ENCODE measurements at places on chromosomes 3 and 15.

DNA sequence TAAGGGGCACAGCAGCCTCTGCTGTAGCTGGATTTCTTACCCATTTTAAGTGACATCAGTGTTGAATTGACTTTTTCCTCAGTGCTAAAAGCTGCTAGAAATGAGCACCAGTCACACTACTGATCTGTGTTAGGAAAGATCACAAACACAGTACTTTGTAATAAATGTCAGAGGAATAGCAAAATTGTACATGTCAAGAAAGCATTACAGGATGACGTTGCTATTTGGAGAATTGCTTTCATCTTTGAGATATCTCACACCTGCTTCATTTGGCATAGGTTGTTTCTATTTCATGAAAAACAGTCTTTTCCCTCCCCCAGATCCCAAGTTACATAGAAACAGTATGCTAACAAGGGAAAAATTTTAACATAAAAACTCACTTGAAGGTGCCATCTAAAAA, 77.8 kb downstream of the SLC25A26 start:
- no peak for DNase-seq

DNA sequence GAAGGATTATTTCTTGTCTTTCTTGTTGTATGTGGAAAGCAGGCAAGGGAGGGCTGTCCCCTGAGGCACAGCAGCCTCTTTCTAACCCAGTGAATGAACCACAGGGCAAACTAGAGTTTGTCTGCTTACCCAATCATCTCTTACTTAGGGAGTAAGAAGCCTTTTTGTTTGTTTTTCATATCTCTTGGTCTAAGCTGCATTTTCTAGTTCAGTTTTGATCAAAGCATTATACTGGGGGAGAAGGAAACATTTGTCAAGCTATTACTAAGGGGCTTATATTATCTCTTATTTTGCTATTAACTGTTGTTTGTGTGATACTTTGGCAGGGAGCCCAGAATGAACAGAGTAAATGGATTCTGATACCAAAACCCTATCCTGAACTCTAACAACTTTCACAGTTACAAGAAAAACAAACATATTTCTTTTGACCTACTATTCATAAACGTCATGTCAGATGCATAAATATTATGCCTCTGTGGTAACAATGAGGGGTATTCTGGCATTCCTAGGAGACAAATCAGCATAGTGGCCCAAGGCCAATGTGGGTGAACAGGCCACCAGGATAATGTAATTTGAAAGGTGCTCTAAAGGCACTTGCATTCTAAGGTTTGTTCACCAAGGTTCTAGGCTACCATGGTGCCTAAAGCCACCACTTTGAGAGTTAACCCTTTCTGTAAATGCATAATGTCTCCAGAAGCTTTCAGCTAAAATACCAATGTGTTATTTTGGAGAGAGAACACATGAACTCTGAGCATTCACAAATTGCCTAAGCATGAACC, 271.6 kb upstream of the ZPLD1 start:
- DNase-seq: no peak

DNA sequence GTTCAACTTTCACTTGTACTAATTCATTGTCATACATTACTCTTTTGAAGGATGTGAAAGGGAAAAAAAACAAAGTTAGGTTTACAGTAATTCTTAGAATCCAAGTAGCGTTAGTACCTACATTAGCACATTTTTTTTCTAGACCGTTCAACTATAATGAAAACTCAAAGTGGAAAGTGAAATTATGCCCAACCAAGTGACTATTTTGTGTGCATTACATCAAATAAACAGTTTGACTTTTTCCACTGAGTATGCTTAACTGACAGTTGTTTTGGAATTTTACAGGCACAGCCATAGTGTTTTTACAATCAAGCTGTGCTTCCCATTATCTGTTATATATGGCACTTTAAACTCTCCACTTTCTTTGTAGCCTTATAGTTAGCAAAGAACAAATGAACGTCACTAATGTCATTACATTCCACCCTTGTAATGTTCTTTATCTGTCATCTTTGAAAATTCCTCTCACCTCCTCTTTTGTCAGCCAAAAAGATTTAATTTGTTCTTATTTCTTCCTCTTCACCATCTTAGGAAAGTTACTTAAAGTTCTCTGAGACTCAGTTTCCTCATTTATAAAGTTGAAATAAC, 142.3 kb upstream of the SOX2 start:
- no peak for DNase-seq

- no peak for DNase-seq
Measured at GRCh38 chr3:105653166-105653565, 215.6 kb downstream of the CBLB start.

- DNase-seq: no peak
Measured at GRCh38 chr3:186492385-186492984, 51.7 kb downstream of the CRYGS start.

GRCh38 chr15:59424616-59425015, 13.4 kb upstream of the FAM81A start:
- no peak for DNase-seq

- DNase-seq: no peak
Measured at GRCh38 chr15:45417303-45417950, 39.1 kb upstream of the GATM start.

GRCh38 chr15:57031605-57032004, 113.2 kb downstream of the TCF12 start:
- DNase-seq: no peak

GRCh38 chr3:114691871-114692270, 398.0 kb downstream of the TIGIT start:
- DNase-seq: no peak

DNA sequence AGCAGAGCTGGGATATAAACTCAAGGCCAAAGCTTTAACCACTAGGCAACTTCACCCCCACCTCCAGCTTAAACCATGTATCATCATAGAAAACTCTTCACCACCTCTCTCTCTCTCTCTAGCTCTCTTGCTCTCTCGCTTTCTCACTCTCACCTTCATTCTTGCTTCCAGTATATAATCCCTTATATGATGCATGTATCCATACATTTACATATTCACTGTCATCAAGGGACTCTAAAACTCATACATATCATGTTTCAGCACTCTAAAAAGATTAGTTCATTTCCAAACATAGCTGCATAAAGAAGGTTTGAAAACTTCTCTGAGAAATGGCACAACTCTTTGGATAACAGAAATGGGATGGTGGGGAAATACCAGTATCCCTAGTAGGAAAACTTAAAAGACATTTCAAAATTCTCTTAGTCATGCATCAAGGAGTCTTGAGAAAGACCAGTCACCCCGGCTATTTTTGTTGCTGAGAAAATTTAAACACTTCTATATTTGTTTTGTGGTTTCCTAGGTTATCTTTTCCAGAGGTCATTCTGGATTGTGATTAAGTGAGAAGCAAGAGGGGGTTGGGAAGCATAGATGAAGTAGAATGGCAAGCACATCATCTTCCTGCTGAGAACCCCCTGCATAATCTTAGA, 447.8 kb upstream of the THBS1 start:
- DNase-seq: peak; percentile 47

DNA sequence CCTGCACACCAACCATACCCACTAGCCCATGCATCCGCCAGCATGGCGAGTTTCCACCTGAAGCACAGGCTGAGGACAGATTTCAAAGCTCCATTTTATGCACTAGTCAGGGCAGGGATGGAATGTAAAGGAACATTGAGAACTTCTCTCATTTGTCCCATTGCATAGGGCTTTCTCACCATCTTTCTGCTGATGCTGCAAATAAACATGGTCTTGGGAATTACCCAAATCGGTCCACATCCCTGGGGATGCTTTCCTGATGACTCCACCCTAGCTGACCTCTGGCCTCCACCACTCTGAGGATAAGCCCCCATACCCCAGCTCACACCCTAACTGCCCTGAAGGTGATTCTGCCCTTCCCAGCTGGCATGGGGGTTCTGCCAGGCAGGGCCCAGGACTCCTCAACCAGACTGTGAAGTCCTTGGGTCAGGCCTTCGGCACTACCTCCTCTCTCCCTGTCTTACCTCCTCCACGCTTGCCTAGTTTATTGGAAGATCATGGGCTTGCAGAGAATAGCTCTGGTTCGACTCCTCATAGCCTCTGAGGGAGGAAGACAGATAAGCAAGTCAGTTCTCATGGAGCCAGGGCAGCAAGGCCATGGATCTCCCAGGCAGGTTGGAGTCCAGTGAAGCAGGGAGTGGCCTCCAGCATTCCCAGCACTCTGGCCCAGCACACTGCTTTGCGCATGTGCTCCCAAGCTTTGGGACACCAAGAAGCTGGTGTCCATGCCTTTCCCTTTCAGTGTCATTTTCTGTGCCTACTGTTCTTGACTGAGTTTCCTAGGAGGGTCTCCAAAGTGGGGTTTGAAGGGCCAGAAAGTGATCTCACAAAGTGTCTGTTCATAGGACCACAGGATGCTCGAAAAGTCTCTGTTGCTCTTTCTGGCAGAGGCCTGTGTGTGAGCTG, 27.6 kb upstream of the XYLB start:
- no peak for DNase-seq

DNA sequence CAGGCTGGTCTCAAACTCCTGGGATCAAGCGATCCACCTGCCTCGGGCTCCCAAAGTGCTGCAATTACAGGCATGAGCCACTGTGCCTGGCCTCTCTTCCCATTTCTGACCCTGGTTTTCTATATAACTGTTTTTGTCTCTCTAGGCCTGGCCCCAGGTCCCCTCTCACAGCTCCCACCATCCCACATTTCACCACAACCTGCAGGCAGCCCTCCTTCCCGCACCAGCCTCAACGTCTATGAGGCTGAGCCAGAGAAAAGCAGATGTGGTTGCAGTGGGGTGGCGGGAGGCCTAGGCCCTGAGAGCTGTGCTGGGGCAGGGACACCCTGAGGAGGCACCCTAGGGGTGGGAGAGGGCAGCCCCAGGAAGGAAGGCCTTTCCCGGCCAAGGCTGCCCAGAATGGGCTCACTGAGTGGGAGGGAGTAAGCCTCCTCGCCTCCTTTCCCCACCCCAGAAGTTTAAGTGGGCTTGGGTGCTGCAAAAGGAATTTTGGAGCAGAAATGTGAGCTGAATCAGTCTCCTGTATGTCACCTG, 99.7 kb downstream of the LSM3 start:
- no peak for DNase-seq

DNA sequence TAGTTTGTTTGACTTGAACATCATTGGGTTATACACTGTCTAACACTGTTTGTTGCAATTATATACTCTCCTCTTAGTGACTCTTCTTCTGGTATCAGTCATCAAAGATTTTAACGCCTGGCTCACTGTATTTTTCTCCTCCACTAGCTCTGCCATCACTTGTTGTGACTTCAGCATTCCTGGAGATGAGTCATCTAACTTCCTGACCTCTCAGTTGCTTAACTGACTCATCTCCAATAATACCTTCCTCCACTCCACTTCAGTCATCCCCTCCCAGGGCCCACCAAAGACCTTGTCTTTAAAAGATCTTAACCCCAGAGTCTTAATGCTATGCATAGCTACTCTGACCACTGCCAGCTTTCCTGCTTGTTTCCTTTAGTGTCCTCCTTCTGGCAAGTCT, 28.6 kb upstream of the CLSTN2 start:
- no peak for DNase-seq

DNA sequence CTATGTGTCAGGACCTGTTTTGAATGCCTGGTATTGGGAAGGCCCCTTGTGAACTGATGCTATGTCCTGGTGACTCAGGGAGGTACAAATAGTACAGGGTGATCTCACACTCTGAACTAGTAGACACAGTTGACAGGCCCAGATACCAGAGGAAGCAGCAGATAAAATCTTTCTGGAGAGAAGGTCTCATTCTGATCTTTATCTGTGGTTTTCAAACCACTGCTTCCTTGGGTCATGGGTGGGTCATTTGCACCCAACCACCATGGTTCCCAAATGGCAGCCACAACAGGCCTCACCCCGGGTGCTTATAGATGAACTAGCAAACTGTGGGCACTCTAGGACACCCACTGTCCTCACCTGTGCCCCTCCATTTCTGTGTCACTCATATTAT, 43.4 kb downstream of the PXYLP1 start:
- no peak for DNase-seq

- DNase-seq: no peak
Measured at GRCh38 chr3:150349314-150350097, 58.6 kb upstream of the TSC22D2 start.

GRCh38 chr3:135503760-135504686, 461.5 kb upstream of the PPP2R3A start:
- DNase-seq: peak; percentile 72

DNA sequence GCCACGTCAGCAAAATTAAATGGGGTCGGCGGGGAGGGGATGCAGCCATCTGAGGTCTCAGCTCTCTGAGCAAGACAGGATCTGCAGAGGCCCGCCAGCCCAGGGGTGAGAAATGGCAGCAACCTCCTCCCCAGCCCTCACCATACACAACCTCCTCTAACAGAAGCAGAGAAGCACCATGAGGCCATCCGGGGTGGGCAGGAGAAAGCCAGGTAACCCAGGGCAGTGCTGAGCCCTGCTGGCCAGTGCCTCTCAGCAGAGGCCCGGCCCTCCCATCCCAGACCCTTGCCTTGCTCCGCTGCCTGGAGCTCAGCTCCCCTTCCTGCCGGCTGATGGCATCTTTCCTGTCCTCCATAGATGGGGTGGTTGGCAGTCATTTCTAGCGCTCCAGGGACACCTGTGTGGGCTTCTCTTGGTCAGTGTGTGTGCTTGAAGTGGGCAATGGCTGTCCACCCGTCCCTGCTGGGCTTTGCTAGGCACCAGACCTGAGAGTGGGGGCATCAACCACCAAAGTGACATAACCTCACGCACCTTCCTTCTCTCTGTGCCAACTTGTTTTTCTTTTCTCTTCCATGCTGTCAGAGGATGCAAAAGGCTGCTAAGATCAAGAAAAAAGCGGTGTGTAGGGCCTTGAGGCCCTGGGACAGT, 175.8 kb downstream of the NSMCE3 start:
- DNase-seq: no peak

GRCh38 chr3:186525369-186526255, 18.6 kb downstream of the CRYGS start:
- no peak for DNase-seq

DNA sequence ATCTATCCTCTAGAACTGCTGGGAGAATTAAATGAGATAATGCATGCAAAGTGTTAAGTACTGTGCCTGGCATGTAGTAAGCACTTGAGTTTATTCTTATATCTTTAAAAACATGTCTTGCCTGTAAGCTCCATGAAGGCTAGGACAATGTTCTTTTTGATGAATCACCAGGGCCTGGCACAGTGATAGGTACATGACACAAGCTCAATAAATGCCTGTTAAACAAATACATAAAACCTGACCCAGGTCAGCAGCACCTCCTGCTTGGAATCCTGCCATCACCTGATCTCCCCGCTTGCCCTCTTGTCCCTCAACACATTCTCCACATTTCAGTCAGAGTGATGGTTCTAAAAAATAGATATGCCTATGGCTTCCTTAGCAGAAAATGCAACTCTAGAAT, 186.8 kb downstream of the CHST2 start:
- no peak for DNase-seq

- DNase-seq: no peak
Measured at GRCh38 chr3:188076176-188076575, 77.8 kb upstream of the LPP start.

- no peak for DNase-seq
Measured at GRCh38 chr15:99476413-99477222, 89.2 kb upstream of the MEF2A start.

DNA sequence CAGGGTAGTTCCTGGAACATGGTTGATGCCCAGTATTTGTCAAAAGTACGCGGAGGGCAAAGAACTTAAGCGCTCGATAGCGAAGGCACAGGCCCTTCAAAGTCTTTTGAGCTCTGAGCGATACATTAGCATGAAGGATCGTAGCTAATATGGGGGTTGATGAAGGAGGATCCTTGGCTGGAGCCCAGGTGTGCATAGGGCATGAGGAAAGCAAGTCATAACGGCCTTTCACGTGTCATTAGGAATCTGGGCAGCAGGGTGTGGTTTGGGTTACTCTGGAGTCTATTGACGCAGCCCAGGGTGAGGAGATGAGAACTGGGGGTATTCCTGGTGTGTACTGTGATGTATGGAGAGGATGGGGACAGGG, 31.7 kb downstream of the SPINK8 start:
- no peak for DNase-seq

Data from NCI-H524 (cell line).